Nephron progenitor cell (in vitro differentiated cells): ENCODE measurements at places on chromosomes 12 and 14.

- peak; percentile 78 for DNase-seq
Measured at GRCh38 chr14:102554821-102555819, 37.3 kb upstream of the RCOR1 start.

GRCh38 chr12:9340422-9341259 lies 132.4 kb upstream of the PZP start:
- peak; percentile 31 for DNase-seq

DNA sequence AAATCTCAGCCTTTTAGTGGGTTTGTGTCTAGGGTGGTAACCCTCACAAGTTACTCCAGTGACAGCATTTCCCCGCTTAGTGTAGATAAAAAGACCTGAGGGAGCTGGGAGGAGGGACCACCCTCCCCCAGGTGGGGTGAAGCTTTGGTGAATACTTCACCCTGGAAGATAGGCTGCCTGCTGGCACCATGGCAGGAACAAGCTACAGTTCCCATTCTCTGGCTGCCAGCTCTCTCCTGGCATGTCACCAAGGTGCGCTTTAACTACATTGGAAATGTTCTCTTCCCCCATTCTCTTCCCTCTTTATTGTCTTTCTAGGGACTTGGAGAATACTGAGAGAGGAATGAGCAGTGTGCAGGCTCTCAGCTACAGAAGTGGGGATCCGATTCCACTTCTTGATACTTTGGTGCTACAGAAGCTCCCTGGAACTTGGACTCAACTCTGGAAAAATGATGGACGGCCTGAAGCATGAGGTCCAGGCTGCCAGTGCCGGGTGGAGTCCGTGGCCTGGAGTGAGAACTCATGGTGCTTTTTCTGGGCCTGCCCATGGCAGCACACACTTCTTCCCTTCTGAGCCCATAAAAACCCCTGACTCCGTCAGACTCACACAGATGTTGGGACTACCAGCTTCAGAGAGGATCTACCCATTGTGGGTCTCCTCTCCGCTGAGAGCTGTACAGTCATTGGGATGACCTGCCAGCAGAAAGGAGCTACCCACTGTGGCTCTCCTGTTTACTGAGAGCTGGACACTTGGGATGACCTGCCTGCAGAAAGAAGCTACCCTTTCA lies 198.0 kb downstream of the ADGRD1 start:
- DNase-seq: no peak

DNA sequence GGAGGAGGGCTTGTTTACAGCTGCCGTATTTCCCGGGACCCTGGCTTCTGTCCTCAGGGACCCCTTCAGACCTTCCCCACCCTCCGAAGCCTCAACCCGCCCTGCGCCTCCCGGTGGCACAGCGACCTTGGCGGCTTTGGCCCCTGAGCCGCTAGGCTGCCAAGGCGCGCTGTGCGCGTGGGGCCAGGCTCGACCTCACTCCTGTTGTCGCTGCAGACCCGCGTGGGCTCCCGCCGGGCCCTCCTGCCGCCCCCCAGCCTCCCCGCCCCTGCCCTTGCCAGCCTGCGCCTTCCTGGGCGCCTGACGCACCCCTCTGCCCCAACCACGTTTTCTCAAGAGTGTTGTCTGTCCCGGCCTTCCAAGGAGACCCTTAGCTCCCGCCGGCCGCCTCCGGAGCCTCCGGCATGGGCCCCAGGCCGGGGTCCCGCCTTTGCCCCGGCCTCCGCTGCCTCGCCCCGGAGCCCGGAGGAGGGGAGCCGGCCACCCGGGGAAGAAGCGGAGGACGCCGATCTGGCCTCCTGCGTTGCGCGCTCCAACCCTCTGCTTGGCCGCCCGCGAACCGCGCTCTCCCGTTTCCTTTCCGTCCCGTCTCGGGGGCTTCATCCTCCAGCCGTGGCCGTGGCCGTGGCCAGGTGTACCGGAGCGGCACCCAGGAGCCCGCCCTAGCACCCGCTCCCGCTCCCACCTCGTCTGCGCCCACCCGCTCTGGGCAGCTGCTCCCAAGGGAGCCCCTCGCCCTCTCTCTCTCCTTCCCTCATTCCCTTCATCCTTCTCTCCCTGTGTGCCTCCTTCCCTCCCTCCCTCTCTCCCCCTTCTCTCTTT lies 19.9 kb downstream of the PPP2R5C start:
- DNase-seq: peak; percentile 48

DNA sequence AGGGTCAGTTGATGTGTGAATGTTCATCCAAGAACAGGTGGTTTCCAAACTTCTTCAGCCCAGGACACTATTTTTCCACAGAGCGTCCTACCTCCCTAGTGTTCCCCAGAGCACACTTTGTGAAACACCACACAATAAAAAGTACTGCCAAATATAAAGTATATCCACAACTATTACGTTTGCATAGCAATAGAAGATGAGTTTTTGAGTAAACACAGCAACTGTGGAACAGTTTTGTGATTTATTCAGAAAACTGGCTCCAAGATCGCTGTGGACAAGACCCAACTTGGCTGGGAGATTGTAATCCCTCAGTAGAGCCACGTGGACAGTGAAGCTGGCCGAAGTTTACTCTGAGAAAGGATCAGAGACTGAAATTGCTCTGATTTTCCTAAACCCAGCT lies 14.5 kb upstream of the MAP1LC3B2 start:
- DNase-seq: no peak

GRCh38 chr14:34363733-34364134 lies 98.3 kb downstream of the SPTSSA start:
- DNase-seq: no peak

- DNase-seq: no peak
Measured at GRCh38 chr14:51495319-51495718, 156.4 kb upstream of the FRMD6 start.

DNA sequence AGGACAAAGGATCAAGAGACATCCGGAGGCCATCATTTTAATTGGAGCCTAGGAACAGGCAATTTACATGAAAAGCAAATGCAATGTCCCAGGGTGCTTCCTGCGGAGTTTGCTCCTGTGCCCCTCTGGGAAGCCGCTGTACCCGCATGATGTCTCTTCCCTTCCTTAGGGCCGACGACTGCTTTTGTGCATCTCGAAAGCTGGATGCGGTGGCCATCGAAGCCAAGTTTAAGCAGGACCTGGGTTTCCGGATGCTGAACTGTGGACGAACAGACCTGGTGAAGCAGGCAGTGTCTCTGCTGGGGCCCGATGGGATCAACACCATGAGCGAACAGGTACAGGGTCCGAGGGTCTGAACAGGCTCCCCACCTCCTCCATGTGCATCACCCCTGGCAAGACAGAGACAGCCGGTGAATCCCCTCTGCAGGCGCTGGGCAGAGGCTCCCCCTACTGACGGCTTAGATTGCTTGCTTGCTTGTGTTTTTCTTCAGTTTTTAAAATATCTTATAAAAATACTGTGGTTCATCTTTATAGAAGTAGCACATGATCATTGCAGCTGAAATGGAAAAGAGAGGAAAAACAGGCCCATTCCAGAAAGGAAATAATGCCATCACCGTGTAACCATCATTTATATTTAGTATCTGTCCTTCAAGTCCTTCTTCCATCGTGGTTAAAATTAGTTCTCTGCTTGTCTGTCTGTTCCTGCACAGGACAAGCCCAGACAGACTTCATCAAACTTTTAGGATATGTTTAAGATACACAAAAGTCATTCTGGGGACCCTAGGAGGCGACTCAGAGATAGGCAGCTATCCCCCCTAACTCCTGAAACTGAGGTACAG lies 75.4 kb upstream of the PWP1 start:
- DNase-seq: peak; percentile 65

GRCh38 chr14:66081594-66082376 lies 404.4 kb upstream of the CCDC196 start:
- DNase-seq: no peak

GRCh38 chr14:58107947-58108552 lies 44.0 kb downstream of the ARMH4 start:
- DNase-seq: peak; percentile 15

GRCh38 chr14:73795974-73796373 lies 55.7 kb upstream of the PTGR2 start:
- DNase-seq: no peak

GRCh38 chr12:124713436-124714082 lies 146.1 kb upstream of the NCOR2 start:
- no peak for DNase-seq

GRCh38 chr14:20679907-20680306 lies 4.5 kb upstream of the RNASE4 start:
- DNase-seq: peak; percentile 44

DNA sequence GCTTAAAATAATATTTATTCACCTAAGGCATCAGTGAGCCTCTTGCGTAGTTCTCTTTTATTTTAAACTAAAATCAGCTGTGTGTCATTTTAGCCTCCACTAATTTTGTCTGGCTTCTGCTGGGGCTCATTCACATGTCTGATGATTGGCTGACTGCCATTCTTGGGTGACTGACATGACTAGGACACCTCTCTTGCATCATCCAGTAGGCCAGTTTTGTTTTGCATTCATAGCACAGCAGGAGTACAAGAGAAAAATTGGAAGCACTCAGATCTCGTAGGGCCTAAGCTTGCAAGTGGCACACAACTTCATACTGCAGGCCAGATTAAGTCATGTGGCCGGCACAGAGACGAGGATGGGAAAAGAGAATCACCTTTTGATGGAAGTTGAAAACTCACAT lies 1226.5 kb downstream of the GALC start:
- no peak for DNase-seq

DNA sequence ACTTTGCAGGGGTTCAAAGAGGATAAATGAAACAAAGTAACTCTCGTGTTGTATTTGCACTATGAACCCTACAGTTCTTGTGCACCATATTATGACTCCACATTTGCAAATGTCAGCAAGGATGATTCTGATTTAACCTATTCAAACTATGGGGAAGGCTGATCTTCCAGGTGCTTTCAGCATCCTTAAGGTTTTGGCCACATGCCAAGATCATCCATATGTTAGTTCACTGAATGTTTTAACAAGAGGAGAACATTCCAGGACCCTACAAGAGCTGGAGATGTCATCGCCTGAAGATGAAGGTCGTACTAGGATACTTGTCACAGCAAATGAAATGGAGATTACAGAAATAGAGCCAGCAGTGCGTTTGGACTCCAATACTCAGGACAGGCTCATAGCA lies 114.2 kb downstream of the DHRS2 start:
- no peak for DNase-seq

DNA sequence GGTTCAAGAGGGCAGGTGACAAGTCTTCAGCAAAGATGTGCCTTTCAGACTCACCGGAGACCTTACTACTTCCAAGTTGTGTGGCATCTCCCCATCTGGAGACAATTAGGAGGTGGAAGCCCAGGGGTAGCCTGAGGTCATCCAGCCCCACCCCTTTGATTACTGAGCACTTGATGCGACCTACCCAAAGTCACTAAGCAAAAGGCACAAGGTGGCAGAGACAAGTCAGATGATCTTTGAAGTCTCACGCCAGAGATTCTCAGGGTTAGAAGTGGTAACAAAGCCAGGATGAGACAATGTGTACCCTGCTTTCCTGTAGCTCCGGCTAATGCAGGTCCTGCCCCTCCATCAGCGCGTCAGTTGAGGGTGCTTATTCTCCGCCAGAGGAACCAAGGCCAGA lies 1.4 kb upstream of the FOXN3 start:
- DNase-seq: peak; percentile 15

- no peak for DNase-seq
Measured at GRCh38 chr12:114742363-114742762, 58.4 kb upstream of the TBX3 start.

DNA sequence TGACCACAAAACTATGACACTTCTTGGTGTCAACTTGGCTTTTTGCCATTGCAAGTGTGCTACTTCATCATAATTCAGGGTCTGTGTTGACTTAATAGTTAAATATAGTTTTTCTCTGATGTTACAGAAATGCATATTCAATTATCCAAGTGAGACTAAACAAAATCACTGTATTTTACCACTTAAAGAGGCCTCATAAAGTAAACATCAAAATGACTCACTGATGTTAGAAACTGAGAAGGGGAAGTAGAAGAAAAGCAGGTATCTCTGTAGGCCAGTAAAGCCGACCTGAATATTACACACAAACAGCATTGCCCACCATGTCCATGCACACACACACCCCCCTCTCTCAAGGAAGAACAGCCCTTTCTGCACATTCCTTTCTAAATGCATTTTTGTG lies 55.4 kb downstream of the RPAP3 start:
- no peak for DNase-seq

GRCh38 chr12:110995016-110995415 lies 74.6 kb upstream of the MYL2 start:
- DNase-seq: no peak

- DNase-seq: no peak
Measured at GRCh38 chr12:28898038-28898437, 251.0 kb upstream of the FAR2 start.

GRCh38 chr12:81359736-81360135 lies 281.9 kb downstream of the ACSS3 start:
- no peak for DNase-seq

DNA sequence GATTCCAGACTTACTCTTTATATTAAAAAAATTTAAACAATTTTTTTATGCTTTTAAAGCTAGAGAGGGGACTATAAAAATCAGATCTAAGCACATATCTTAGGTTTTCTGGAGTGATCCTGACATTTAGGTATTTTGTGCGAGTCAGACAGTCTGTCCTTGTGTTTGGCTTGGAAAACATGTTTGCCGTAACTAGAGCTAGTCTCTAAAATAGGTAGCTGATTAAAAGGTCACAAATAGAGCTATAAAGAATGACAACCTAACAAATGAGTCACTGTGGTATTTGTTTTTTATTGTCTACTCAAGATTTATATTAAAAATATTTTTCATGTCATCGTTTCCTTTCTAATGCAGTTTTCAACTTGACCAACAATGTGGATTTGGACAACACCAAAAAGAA lies 73.4 kb downstream of the MNAT1 start:
- no peak for DNase-seq

GRCh38 chr14:73462048-73462715 lies 3.8 kb upstream of the NUMB start:
- no peak for DNase-seq

DNA sequence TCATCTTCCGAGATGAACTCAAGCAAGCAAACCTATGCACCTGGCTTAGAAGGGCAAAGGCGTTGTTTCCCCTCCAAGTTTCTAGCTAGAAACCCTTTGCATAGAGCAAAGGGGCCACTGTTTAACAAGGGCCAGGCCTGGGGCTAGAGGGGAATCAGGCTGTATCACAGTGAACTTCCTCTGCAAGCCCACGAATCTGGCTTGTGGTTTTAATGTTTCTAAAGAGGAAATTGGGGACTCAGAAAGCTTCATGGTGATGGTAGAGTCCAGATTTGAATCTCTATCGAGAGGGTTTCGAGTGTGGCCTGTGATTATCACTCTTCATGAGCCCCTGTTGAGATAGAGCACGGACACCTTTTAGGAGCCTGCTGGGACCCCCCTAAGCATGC lies 189.9 kb downstream of the VRK1 start:
- no peak for DNase-seq

DNA sequence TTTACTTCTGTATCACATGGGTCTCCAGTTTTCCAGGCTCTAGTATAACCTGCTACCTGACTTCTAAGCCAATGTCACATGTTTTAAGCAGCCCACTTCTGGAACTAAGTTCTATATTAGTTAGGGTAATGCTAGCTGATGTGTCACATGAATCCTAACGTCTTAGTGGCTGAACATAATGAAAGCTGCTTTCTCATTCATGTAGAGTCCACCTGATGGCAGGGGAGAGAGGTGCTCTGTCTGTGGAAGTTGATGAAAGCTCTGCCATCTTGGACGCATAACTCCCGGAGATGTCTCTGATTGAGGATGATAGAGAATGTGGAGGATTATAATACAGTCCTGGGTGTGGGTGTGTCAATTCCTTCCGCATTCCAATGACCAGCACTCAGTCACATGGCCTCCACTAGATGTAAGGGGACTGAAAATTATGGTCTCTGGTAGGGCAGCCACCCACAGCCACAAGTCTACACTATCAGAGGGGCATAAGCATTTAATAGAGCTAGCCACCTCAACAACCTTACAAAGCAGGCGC lies 234.4 kb upstream of the CRY1 start:
- no peak for DNase-seq
